ENCODE measurements at places on chromosomes 4 and X. TPM values are rescaled to one million over a fixed set of nuclear protein-coding genes. Genes with fewer than 3 reads are reported as not detected.
A peak's percentile ranks its signal among the peaks of the same experiment; 100 is the strongest.

GRCh38 chr4:152778656-152779512, 646 bp downstream of the TIGD4 start:
- peak; percentile 68 for DNase-seq

DNA sequence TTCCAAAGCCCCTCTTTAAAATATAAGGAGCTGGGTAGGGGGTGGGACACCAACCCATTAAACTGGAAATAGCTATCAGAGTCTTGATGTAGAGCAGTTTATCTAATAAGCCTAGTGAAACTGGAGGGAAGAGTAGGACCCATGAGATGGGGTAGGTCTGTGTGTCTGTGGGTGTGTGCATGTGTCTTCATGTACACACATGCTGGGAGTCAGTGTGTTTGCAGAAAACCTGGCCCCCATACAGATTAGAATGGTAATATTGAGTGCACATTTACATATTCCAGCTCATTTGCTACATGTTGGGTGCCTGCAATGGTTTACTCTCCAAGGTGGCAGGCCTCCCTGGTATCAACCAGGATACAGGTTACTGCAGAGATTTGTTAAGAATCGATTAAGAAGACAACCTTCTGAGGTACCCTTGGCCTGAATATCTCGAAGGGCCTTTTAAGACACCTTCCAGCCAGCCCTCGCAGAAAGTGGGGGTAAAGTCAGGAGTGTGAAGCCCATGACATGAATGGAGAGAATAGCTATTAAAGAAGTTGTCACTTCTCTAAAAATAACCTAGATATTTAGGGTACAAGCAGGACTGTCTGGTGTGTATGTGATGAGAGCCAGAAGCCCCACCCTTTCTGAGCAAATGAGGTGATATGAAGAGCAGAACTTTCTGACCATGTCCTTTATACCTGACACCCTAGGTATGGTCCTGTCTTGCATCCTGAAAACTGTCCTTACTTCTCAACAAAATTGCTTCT, 75.7 kb upstream of the TEX13D start:
- DNase-seq, result no peak

GRCh38 chr4:55409468-55410171, 13.9 kb downstream of the TMEM165 start:
- DNase-seq, result peak; percentile 79

DNA sequence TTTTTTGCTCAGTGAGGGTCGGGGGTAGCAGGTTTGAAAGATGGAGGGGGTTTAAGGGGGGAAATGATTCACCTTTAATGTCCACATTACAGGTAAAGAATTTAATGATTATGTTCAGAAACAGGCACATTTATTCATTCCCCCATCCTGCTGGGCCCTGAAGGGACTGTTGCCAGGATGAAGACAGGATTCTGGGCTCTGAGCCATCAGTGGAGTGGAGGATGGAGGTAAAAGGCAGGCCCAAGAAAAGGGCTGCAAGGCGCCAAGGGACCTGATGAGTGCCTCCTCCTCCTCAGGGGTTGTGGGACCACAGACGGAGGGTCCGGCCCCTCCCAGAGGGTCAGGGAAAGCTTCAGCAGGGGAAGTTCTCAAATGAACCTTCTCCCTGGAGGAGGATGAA, 40.4 kb upstream of the PROM1 start:
- no peak for DNase-seq

- DNase-seq, result no peak
Observed at GRCh38 chr4:24928708-24929107, 15.9 kb upstream of the CCDC149 start.

DNA sequence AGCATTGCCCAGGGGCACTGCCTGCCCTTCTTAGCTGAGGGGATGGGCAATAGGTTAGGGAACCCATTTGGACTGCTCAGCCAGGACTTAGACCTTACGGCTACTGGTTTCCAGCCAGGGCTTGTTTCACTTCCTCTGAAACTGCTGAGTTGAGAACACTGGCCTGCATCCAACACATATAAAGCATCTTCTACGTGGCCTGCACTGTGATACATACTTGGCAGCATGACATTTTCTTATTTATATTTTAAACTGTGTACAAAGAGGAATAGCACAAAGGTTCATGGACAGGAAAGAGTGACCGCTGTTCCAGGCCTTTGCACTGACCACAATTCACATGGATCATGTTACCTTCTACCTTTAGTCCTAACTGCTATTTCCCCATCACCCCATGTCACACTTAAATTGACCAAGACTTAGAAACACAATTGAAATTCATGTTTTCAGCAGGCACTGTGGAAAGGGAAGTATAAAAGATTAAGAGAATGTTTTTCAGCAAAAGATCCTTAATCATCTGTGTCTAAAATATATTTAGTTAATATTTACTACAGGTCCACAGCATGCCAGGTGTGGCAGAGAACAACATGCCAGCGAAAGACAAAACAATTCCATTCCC, 43.7 kb downstream of the NLGN4X start:
- DNase-seq, result no peak

DNA sequence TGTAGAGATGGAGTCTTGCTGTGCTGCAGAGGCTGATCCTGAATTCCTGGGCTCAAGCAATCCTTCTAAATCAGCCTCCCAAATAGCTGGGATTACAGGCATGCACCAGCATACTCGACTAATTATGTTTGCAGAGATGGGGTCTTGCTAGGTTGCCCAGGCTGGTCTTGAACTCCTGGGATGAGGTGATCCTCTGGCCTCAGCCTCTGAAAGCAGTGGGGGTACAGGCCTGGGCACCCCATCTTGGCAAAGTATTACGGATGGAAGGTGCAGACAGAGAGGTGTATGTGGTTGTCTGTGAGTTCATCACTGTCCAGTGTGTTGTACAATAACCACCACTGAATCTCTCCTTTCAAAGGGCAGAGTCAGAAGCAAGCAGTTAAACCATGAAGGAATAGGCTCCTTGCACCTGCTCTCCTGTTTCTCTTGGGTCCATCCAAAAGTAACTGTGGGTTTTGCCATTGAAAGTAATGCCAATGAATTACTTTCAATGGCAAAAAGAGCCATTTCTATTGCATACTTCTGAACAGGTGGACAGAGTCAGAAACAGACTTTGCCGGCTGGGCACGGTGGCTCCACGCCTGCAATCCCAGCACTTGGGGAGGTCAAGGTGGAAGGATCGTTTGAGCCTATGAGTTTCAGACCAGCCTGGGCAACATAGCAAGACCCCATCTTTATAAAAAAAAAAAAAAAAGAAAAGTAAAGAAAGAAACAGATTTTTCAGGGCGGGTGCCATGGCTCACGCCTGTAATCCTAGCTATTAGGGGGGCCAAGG, 7.0 kb upstream of the AKAP17A start:
- no peak for DNase-seq

DNA sequence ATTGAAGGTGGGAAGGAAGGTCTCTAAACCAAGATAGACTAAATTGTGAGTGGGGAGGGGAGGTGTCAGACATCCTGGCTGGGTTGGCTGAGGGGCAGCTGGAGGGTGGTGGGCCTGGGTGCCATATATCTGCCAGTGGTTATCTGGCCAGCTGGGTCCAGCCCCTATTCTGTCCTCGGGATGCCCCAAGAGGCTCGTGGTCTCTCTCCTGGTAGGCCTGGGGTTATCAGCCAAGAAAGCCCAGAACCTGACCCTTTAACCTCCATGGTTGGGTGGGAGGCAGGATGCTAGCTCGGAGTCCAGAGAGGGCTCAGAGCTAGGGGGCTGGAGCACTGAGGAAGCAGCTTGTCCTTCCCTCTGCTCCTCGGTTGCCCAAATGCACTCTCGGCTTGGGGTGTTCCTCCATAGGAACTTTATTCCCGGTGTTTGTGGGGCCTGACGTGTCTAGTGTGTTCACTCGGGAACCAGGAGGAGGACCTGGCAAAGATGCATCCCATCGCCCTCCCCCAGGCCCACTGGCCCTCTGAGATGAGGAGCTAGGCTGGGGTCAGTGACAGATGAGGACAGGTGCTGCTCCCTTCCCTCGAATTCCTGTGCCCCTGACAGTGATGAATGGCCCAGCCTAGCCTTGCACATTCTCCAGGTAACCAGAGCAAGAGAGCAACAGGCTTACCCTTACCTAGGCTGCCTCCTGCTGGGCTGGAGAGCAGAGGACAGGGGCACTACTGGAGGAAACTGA, 5.2 kb upstream of the EFNB1 start:
- DNase-seq, result no peak

The SLC9B1 gene
- total RNA-seq, result 1.1 TPM

The TLR3 gene
- total RNA-seq, result 2.8 TPM

The EDNRA gene
- total RNA-seq, result 22.3 TPM

The C1QTNF7 gene
- not detected for total RNA-seq

All from myocyte (in vitro differentiated cells).